Activated naive CD4-positive, alpha-beta T cell treated with anti-CD3 and anti-CD28 coated beads for 36 hours (primary cell): ENCODE measurements at places on chromosomes 16 and 17. TPM values are rescaled to one million over a fixed set of nuclear protein-coding genes. Genes with fewer than 3 reads are reported as not detected.

DNA sequence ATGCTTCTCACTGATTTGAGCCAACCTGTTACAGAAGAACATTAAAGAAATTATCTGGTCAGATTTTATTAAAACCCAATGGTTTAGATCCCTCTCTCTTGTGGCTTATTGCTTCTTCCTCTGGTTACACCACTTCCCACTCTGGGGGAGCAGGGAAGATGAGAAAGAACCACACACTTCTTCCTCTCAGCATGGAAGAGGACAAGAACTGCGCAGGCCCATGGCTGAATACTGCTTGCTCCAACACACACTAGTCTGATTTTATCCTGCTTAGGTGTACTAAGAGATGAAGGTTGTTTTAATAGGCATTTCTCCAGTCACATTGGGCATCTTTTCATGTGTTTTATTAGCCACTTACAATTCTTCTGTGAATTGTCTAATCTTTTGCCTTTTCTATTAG lies 27.6 kb downstream of the MAP3K3 start:
- no peak for DNase-seq

DNA sequence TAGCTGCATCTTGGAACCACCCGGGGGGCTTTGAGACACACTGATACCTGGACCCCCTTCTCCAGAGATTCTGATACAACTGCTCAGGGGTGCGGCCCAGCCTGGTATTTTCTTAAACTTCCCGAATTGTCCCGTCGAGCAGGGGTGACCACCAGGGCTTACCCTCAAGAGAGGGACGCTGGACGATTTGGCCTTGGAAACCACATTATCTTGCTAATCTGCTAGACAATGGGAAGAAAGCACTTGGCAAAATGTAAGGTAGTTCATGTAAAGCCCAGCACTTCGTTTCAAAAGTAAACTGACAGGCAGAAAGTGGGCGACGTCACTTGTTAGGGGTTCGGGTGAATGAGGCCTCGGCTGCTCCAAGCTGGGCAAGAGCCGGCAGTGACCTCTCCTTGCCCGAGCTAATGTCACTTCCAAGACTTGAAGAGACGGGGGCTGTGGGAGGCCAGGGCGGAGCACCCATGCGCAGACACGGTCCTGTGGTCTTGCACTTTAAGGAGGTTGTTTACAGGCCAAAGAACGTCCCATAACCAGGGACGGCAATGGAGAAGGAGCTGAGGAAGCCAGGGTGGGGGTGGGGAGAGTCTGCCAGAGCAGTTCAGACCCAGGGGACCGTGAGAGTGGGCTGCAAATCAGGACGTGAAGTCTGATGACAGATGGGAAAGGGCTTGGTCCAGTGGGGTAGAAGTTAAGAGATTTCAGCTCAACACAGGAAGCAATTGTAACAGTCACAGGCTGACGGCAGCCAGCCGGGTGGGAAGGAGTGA lies 152.7 kb upstream of the GSE1 start:
- no peak for DNase-seq

DNA sequence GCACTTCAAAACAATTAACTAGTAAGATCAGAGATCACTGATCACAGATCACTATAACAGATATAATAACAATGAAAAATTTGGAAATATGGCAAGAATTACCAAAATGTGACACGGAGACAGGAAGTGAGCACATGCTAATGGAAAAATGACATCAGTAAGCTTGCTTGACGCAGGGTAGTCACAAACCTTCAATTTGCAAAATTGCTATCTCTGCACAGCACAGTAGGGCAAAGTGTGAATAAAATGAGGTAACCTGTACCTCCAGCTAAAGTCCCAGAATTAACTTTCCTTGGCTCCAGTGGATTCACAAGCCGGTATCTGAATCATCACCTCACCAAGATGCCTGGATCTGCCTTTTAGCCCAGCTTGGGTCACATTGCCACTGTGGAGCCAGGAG lies 4.2 kb upstream of the MMP2 start:
- DNase-seq: no peak

KRTAP4-5 gene
- total RNA-seq: not detected
